ENCODE measurements at places on chromosomes 4 and X.

DNA sequence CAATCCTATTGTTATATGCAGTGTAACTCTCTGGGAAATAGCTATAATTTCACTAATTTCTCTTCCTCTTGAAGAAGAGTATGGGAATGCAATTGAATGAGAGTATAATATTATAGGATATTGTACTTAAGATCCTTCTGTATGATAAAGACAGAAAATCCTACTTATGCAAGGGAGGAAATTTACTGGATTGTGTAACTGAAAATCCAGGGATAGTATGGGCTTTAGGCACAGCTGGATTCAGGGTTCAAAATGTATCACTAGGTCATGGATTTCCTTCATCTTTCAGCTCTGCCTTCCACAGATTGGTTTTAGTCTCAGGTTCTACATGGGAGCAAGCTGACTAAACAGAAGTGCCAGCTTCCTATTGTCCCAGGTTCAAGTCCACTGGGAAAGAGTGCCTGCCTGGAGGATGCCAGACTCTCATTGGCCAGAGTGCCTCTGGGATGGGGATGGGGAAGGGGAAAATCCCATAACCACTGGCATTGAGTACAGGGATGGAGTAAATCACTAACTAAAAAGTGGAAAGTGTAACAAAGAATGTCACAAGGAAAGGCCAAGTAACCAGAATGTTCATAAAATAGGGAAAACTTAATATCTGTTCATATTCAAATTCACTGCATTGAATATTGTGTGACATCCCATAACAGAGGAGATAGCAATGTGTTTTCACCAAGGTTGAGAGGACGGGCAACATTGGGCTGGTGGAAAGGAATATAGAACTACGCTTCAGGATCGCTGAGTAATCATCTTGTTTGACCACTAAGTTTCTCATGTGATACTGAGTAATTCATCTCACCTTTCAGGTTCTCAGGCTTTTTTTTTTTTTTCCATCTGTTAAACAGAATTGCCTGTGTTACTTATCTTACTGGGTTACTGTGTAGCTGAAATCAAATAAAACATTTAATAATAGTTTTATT is 75.7 kb downstream of the ANXA3 start:
- no peak for DNase-seq

GRCh38 chrX:112941209-112941837 is 100.7 kb upstream of the AMOT start:
- DNase-seq: no peak

GRCh38 chr4:56513517-56513916 is 7.9 kb downstream of the ARL9 start:
- DNase-seq: no peak

DNA sequence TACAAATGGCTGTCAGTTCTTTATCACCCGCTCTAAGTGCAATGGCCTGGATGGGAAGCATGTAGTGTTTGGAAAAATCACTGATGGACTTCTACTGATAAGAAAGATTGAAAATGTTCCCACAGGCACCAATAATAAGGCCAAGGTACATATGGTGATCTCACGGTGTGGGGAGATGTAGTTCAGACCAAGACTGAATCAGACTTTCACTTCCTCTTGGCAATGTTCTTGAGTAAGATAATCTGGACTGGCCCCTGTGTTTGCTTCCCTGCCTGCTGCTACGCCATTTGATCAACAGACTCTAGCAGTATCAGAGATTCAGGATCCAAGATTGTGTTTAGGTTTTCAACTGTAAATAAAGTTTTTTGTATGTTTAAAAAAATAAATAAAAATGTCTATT is 682.2 kb upstream of the AMOT start:
- no peak for DNase-seq

DNA sequence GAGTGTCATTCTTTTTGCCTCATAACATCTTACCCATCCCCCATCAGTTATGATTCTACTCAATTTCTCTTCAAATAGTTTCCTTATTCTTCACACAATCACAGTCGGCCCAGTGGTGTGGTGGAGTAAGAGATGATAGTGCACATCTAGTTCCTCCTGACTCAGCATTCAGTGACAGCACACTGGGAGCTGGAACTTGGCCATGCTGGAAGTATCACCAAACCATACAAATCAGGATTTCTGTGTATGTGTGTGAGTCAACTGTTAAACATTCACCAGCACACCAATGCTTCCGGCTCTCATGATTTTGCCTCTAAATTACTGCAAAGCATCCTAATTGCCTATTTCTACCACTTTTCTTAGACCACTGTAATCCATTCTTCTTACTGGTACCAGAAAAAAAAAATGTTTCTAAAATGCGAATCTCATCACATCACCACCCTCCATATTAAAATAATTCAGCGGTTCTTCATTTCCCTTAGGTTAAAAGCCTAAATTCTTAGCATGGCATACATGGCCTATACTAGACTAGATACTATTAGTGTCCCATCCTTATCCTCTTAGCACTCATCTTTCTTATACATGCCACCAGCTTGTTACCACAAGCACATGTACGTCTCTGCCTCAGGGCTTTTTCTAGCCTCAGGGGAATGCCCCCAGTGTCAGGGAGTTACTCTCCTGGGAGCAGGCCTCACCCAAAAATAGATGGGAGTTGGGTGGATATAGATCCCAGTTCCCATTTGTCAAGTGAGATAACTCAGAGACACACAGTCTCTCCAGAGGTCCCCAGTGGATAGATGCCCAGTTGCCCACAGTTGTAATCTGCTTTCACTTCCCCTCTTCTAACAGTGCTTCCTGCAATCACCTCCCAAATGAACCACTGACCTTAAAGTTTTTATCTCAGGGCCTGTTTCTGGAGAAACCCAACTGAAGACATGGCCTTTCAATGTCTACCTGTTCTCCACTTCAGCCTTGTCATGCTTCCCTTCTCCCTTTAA is 49.2 kb upstream of the DDX53 start:
- no peak for DNase-seq

- peak; percentile 90 for DNase-seq
Measured at GRCh38 chr4:139453371-139454110, 380 bp upstream of the RAB33B start.

- DNase-seq: no peak
Measured at GRCh38 chr4:138978600-138978999, 37.0 kb upstream of the NOCT start.

DNA sequence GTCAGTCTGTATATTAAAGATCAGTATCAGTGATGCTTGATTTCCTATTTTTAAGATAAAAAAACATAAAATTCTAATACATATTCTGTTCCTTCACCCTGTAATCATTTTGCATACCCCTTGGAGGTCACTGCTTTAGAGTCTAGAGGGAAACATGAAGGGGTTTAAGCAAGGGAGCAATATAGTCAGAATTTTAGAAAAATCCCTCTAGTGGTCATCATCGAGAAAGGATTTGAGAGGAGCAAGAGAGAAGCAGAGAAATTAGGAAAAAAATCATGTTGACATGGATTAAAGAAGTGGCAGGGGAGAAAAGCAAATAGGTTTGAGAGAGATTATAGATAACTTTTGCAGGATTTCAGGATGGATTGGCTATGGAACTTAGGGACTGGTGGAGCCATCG is 11.1 kb downstream of the APEX2 start:
- no peak for DNase-seq

- no peak for DNase-seq
Measured at GRCh38 chr4:152950402-152951274, 14.5 kb downstream of the FHDC1 start.

DNA sequence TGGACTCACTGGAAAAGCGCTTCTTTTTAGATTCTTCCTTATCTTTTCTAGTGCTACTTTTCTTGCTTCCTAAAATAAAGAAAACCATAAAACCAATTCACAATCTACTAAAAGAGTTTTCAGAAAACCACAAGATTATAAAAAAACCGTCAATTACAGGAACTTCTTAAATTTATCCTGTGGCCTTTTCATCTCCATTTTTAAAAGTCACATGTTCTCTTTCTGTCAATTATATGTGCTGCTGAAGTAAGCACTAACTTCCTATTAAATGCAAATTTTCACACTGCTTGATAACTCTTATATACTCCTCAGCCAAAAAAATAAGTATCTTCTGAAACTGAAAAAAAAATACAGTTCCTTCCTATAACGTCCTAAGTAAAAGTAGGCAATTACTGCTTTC is 32.8 kb downstream of the CENPC start:
- DNase-seq: no peak

DNA sequence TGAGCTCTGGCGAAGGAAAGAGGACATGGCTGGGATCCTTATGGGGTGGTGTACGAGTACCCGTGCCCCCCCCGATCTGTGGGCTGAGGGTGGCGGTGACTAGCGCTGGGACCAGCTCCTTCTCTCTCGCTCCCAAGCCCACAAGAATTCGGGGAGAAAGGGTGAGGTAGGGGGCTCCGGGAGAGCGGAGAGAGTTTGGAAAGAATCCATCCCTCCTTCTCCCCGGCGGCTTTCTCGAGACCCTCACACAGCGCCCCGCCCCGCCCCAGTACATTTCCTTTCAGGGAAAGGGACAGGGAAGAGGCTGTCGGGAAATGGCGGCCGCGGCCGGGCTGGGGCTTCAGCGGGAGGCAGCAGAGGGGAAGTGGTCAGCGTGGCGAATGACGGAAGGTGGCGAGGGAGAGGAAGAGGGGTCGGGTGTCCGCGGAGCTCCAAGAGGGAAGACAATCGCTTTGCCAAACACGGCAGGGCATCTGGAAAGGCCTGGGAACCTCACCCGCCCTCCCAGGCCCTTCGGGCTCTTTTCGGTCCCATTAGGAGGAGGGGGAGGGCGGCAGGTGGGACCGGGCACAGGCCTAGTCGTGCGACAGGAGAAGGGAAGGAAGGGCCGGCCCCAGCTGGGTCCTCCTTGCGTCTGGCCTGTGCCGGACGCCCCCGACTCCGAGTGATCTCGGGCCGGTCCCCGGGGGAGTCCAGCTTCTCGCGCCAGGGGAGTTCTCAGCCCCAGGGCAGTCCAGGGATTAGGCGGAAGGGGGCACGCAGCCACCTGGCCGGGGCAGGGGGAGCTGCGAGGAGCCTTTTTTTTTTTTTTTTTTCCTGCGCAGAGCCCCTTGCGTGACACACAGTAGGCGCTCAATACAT is 10.2 kb downstream of the HNRNPH2 start:
- no peak for DNase-seq

DNA sequence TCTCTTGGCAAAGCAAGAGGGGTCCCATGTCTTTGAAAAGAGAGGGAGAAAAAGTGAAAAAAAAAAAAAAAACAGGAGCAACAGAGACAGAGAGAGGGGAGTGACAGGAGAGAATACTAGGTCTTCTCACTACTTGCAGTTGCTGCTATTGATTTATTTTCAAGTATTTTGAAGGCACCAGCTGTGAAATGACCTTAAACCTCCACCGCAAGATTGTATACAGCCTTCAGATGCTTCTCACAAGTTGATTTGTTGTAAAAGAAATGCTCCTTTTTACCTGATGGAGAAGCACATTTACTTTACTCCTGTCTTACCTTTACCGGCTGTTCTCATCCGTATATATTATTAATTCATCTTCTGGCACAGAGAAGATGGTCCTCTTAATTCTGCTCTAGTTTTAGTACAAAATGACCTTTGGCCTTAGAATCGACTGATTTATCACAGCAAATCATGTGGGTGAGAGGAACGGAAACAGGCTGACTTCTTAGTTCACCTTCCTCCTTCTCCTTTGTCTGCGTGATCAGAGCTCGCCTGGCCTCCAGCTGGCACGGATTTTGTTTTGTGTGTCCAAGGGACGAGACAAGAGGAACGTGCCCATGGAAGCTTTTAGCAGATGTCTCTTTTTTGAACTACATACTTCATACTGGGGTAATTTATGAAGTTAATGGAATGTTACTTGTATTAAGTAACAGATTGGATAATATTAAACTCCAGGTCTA is 82.4 kb upstream of the PACRGL start:
- no peak for DNase-seq

GRCh38 chr4:58456727-58457384 is 1346.7 kb upstream of the IGFBP7 start:
- DNase-seq: no peak

GRCh38 chr4:2087170-2087569 is 28.0 kb downstream of the NAT8L start:
- no peak for DNase-seq

DNA sequence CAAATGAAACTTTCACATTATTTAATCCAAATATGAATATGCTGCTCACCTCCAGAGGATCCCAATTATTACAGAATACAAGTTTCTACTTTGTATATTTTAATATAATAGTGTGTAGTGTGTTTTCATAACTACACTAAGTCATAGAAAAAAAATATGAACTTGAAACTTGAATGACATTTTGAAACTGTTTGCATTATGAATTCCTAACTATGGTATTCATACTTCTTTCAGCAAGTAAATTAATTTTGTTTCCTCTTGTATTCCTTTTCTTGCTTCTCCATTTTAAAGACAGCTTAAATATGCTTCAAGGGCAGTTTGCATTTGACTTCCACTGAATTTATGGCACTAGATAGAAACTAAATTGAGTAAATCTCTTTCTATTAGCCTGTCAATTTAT is 177.1 kb downstream of the BMPR1B start:
- DNase-seq: no peak

DNA sequence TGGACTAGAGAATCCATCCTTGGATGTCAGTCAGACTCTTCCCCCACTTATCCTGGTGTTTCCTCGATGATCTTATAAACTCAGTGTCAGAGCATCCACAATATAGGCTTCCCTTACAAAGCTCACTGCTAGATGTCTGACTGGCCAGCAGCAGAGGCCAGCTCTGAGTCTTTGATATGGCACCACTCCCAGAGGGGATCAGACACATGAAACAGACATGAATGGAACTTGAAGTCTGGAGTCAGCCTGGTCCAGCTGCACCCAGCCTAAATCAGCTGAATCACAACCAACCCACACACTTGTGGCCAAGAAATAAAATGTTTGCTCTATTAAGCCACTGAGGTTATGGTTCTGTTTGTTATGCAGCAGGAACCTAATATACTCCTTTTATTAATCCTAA is 129.6 kb upstream of the MED14 start:
- DNase-seq: no peak

DNA sequence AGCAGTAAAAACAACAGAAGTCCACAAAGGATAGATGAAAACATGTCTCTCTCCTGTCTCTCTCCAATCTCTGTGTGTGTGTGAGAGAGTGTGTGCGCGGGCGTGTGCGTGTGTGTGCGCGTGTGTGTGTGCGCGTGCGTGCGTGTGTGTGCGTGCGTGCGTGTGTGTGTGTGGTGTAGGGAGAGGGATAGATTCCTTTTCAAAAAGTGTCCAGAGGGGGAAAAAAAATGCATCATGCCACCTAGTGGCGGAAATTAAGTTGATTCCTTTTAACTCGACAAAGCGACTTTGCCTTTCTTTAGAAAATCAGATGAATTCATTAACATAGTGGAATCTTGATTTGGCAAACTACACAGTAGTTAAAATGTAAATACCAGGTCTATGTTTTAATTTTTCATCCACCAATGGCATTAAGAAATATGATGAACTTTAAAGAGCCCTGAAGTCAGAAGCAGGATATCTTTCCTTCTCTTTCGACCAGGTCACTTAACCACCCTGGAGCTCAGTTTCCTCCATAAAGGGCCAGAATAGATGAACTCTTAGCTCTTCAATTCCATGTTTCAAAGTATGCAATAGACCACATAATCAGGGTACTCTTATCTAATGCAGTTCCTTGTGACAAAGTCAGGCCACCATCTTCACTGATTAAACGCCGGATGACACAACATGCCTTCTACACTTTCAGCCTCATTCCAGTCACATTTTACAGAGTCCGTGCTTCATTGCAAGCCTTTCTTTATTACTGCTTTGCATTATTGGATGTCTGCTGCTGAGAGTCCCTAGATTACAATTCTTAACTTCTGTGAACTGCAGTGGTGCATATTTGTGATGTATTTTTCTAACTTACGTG is 162.8 kb downstream of the FBXO8 start:
- DNase-seq: no peak

- DNase-seq: no peak
Measured at GRCh38 chr4:180489787-180490186, 1753.4 kb upstream of the TENM3 start.

- DNase-seq: no peak
Measured at GRCh38 chrX:151702026-151702714, 6.9 kb downstream of the PRRG3 start.

GRCh38 chrX:10474510-10474909 is 145.9 kb downstream of the MID1 start:
- DNase-seq: no peak

Measured in stimulated activated CD8-positive, alpha-beta memory T cell treated with anti-CD3 and anti-CD28 coated beads, Interleukin-7, amount 100 ng/mL, for 48 hours (primary cell).